Left lobe of liver (tissue), 2 donors: ENCODE measurements at places on chromosomes 2 and 18. TPM values are rescaled to one million over a fixed set of nuclear protein-coding genes. Genes with fewer than 3 reads are reported as not detected.

GULP1 gene
- total RNA-seq, result 1.2 TPM

DGUOK gene
- 14.7 TPM for total RNA-seq

KCNS3 gene
- total RNA-seq, result 4.7 TPM

SKA1 gene
- 0.15 TPM for total RNA-seq

THAP4 gene
- total RNA-seq, result 29.1 TPM

LRRC30 gene
- not detected for total RNA-seq

NT5DC4 gene
- total RNA-seq, result not detected

MARCHF4 gene
- total RNA-seq, result not detected

FSIP2 gene
- total RNA-seq, result 0.05 TPM

TTLL4 gene
- total RNA-seq, result 7.4 TPM

KCNF1 gene
- not detected for total RNA-seq

AGFG1 gene
- total RNA-seq, result 21.9 TPM

CNTNAP5 gene
- not detected for total RNA-seq

TEX44 gene
- total RNA-seq, result not detected

SERPINB11 gene
- total RNA-seq, result not detected

ACKR3 gene
- total RNA-seq, result 2.4 TPM

MYCN gene
- total RNA-seq, result 0.73 TPM

C2orf72 gene
- 125 TPM for total RNA-seq

ZSWIM2 gene
- not detected for total RNA-seq

FAM237A gene
- total RNA-seq, result not detected

BOLL gene
- not detected for total RNA-seq

GPR35 gene
- 0.53 TPM for total RNA-seq

LBX2 gene
- total RNA-seq, result 7.7 TPM

LAMA1 gene
- total RNA-seq, result 0.33 TPM

LRATD1 gene
- 1.6 TPM for total RNA-seq

RAB27B gene
- 1.0 TPM for total RNA-seq

SCYGR4 gene
- total RNA-seq, result not detected

CYRIA gene
- 1.7 TPM for total RNA-seq

TMEM200C gene
- 3.7 TPM for total RNA-seq

CETN1 gene
- total RNA-seq, result not detected

CTAGE1 gene
- not detected for total RNA-seq

TMEM247 gene
- total RNA-seq, result not detected

TSPYL6 gene
- not detected for total RNA-seq

PRSS56 gene
- total RNA-seq, result not detected

NAT8 gene
- 26.3 TPM for total RNA-seq

ANKRD62 gene
- not detected for total RNA-seq

DNAH7 gene
- 0.35 TPM for total RNA-seq

CYTIP gene
- total RNA-seq, result 1.1 TPM

GKN1 gene
- total RNA-seq, result not detected

GAL3ST2 gene
- total RNA-seq, result 0.55 TPM

SLC11A1 gene
- 3.3 TPM for total RNA-seq

PCARE gene
- not detected for total RNA-seq

SPATA3 gene
- not detected for total RNA-seq

FAM110C gene
- 6.7 TPM for total RNA-seq

DSC1 gene
- total RNA-seq, result not detected

LINC00305 gene
- not detected for total RNA-seq
